ENCODE measurements at places on chromosomes 7 and 10.

GRCh38 chr10:116356833-116357232 is 32.6 kb downstream of the CCDC172 start:
- no peak for DNase-seq

- no peak for DNase-seq
Measured at GRCh38 chr10:47160261-47160908, 139.6 kb upstream of the GDF10 start.

- no peak for DNase-seq
Measured at GRCh38 chr10:63634488-63635065, 113.4 kb downstream of the REEP3 start.

GRCh38 chr10:72272689-72273409 is 875 bp upstream of the DDIT4 start:
- no peak for DNase-seq

DNA sequence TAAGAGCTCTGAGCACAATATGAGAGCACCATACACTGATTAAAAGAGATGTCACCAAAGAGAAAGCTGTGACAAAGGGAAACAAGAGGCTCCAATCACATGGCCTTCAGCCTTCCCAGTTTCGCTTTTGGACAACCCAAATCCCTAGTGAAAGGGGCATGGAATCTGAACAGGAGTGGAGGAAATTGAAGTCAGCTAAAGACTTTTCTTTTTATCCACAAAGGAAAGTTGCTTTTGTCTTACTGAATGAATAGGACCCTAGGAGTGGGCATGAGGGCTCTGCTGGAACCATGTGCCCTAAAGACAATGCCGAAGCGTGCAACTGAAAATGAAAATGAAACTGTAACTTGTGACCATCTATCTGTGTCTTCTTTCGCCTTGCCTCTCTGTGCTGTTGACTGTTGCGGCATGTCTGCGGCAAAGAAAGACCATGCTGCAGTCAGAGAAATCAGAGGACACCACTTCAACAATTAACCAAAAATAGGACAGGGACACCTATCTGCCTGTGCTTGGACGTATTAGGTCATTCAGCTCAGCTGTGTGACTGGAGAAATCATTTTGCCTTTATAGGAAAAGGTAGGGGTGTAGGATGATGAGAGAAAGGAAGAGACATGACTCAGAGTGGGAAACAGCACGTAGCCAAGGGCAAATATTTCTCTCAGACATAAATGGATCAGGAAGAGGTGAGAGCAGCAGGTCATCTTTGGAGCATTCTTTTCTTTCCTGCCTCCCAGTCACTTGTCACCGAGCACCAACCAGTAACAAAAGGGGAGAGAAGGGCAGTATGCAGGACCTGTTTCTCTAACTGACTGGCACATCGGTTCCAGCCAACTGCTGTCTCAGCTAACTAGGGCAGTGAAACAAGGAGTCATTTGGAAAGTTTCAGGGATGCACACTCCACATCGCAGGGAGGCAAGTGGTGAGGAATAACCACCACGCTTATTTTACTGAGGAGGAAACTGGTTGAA is 12.3 kb downstream of the CAV2 start:
- peak; percentile 46 for DNase-seq

DNA sequence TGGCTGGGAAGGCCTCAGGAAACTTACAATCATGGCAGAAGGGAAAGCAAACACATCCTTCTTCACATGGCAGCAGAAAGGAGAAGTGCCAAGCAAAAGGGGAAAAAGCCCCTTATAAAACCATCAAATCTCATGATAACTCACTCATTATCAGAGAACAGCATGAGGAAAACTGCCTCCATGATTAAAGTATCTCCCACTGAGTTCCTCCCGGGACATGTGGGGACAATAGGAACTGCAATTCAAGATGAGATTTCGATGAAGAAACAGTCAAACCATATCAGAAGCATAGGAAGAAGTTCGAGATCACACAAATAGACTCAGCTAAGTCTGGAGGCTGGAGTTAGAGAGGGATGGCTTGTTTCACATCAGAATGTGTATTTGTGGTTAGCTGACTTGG is 869.4 kb upstream of the PHF14 start:
- DNase-seq, result no peak

- DNase-seq, result no peak
Measured at GRCh38 chr7:67620216-67620933, 623.7 kb downstream of the TYW1 start.

DNA sequence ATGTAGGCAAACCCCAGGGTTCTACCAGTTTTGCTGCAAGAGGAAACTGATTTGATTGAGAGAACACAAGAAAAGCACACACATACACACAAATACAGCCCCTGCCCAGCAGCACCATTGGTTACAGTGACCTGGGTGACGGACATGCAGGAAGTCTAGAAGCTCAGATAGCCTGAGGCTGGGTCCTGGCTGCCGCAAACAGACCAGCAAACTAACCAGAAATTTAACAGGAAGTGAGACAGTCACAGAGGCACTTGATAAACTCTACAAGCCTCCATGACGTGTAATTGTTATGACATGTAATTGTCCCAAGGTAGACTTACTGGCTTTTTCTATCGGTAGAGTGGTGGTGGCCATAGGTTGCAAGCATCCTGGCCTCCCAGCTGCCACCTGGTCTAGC is 58.9 kb downstream of the PRKAR2B start:
- peak; percentile 11 for DNase-seq

DNA sequence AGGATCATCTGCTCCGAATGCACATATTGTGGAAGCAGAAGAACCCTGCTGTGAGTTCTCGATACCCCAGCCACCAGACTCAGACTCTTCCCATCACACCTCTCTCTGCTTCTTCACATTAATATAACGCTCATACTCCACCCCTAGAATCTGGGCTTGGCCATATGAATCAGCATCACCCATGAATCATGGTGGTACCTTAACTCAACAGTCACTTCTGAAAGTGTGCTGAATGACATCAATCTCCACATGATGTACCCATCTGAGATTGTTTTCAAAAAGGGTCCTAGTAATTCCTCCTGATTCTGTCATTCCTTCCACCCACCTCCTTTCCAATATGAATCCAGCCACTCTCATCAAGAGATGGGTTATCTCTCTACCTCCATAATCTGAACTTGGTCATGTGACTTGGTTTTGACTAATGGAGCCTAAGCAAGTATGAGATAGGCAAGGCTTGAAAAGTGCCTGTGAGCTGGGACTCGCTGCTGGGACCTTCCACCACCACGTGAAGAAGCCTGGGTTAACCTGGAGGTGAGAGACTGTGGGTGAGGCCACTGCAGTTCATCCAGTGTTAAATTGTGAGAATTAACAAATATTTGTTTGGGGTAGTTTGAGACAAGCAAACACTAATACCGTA is 15.4 kb downstream of the YWHAG start:
- no peak for DNase-seq

DNA sequence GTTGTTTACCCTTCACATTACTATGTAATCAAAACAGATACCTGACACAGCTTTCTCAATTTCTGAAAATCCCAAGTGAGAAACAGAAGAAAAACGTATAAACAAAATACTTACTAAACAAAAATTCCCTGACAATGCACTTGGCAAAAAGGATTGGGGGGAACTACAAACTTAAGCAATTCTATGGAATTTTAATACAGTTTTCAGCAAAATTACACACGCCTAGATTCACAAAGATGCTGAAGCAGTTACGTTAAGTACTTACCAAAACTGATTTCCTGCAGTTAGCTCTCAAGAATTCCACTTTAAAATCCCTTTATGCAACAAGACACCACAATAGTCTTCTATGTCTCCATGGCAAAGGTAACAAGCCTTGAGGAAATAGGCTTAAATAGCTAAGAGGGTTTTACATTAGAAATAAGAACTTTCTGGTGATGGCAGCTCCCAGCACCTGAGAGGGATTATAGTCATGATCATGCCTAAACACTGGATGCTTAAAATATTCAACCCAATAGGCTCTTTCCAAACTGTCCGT is 10.8 kb downstream of the TOMM7 start:
- no peak for DNase-seq

- DNase-seq, result no peak
Measured at GRCh38 chr10:108956149-108956548, 967.2 kb downstream of the XPNPEP1 start.

GRCh38 chr7:105014693-105015389 is 836 bp downstream of the KMT2E start:
- DNase-seq, result peak; percentile 70

GRCh38 chr7:38600741-38601140 is 30.4 kb downstream of the AMPH start:
- DNase-seq, result no peak

GRCh38 chr7:142460402-142461117 is 202.7 kb upstream of the PRSS58 start:
- no peak for DNase-seq

DNA sequence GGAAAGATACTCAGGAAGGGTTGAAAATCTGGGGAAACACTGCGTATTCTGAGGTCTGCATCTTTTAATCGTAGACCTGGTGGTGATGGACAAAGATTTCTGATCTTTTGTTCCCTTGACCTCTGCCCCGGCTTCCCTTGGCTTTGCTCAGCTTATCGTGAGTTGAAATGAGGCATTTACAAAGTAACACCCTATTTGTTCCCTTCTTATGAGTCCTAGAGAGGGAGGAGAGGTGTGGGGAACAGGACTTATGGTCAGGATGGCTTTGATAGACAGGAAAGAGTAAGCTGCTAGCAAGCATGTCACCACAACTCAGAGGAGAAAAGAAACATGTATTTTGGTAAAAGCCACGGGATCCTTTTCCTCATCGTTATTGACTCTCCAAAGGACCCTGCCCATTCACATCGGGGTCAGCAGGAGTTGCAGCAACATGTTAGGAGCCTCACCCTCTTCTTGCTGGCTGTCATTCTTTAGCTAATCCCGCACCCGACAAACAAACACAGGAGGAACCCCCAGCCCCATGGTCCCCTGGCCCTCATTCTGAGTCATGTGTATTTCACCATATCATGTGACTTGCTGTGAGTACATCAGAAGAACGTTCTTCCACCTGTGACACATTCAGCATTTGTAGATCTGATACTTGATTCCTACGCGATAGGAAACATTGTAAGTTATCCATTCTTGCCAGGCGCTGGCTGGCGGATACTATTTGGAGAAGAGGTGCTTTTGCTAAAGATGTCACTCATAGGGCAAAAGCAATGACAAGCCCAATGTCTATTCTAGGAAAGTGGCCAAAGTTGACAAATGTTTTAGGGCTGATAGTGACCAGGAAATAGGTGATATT is 170.1 kb downstream of the RTKN2 start:
- no peak for DNase-seq
